ENCODE measurements at places on chromosomes 11 and 22.
A peak's percentile ranks its signal among the peaks of the same experiment; 100 is the strongest.

DNA sequence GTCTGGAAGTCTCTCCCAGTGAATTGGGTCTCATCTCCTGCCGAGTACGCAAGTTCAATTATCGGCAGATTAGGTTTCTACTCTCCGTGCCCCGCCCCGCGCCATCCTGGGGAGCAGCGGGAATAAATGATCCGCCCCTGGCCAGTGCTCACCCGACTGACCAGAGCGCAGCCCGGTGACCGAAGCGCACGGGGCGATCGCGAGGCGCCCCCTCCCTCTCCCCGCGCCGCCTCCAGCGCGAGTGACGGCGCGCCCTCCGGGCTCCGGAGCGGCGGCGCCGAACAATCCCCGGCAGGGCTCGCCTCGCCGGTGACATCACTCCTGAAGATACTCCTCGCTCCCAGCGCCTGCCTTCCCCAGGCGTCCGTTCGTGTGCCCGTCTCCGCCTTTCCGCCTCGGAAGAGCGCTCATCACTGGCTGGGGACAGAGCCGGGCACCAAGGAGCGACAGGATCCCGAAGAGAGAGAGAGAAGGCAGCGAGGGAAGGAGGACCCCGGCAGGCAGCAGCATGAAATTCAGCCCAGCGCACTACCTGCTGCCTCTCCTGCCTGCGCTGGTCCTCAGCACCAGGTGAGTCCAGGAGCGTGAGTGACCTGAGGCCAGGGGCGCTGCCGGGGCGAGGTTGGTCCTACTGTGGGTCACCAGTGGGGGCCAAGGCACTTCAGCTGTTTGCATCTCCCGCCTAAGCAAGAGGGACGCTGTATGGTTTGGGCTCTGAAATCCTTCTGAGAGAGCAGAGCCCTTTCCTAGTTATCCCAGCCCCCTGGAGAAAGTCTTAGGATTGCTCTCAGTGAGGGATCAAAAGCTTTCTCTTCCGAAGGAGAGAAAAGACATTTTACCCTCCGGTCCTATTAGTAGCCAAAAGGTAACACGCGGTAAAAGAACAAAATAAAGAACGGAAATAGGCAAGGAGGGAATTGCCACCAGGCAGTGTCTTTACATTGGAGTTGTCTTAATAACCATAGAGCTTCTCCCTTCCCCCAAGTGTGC is at the start of gene LUZP2:
Gene LUZP2, plus strand, starts transcription at position 318 of the 990 bp plus-strand sequence.
- DNase-seq = no peak

- DNase-seq = peak; percentile 96
Observed at GRCh38 chr11:112156956-112157766, 6.7 kb downstream of the IL18 start.

- no peak for DNase-seq
Observed at GRCh38 chr11:2558861-2559526, 114.2 kb downstream of the KCNQ1 start.

GRCh38 chr11:72609045-72609444 is 65.2 kb downstream of the PDE2A start:
- no peak for DNase-seq

GRCh38 chr22:36910461-36910860 is 3.0 kb upstream of the CSF2RB start:
- DNase-seq = no peak

DNA sequence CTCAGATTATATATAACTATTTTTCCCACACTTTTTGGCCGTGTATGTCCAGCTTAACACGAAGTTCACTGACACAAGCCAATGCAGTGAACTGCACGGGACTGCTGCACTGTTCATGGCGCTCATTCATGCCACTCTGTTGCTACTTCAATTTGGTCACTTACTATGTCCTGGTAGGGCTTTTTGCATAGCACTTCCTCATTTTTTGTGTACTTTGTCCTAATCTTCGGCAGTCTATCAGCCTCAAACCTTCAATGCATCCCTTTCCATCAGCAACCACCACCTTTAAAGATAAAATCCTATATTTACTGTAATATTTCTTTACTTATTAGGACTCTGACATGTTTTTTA is 18.7 kb upstream of the ARHGAP32 start:
- no peak for DNase-seq

GRCh38 chr11:16536513-16536912 is 180.2 kb upstream of the SOX6 start:
- DNase-seq = no peak

DNA sequence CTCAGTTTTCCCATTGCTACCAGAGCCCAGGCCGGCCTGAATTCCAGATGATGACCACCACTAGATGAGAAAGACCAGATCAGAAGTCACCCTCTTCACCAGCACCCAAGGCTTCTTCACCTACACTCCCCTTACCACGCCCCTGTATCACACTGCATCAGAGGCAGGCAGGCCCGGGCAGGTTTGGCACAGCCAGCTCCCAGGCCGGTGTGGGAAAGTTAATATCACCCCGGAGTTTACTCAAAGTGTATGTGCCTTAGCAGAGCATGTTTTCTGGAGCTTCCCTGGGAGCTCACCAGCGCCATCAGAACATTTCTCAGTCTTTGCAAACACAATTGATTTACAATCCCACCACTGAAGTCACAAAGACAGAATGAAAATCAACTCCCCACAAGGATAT is 47.5 kb upstream of the POU2AF1 start:
- DNase-seq = no peak

DNA sequence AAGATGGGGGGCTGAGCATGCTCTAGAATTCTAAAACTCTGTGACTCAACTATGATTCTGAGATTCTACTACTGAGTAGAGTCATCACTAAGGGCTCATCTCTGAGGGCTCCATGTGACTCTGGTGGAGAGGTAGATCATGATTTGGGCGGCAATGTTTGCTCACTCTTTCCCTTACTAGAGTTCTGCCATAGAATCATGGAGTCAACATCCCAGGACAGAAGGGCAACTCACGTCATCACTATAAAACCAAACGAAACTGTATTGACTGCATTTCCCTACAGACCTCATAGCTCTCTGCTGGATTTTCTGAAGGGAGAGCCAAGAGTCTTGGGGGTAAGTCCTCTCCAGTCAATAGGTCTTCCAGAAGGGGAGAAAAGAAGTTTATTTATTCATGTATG is at the start of gene MS4A14:
Gene MS4A14, plus strand, starts transcription at position 78 of the 400 bp plus-strand sequence. Its CDS starts 120 bp downstream, at position 198.
- DNase-seq = no peak

- DNase-seq = no peak
Observed at GRCh38 chr22:37749831-37750595, 53.2 kb downstream of the TRIOBP start.

DNA sequence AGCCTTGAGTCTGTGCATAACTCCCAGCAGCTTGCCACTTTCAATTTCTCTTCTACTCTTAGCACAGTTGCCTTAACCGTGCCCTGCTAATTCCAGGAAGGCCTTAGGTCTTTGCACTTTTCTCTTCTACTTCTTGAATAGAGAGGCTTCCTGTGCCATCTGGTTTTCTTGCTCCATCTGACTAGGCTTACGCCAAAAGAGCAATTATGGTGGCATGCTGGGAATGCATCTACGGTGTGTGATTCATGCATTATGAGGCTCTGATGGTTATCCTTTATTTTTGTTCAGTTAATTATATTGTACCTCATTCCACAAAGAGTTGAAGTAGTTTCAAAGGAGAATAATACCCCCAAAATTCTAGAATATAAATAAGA is 29.4 kb downstream of the SIK2 start:
- peak; percentile 53 for DNase-seq

DNA sequence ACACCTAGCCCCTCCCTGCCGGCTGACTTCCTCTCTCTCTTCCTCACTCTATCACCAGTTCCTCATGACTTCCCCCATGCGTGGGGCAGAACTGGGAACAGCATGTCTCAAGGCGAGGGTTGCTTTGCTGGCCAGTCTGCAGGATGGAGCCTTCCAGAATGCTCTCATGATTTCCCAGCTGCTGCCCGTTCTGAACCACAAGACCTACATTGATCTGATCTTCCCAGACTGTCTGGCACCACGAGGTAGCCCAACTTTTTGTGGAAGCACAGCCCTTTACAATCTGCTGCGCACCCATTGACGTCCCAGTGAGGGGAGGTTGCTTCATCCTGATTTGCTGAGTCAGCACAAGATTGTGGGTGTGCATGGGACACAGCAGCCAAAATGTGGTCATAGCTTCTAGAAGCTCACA is 8.6 kb downstream of the TCN2 start:
- DNase-seq = no peak

- DNase-seq = no peak
Observed at GRCh38 chr22:20354238-20354975, 34.5 kb upstream of the DGCR6L start.

- peak; percentile 41 for DNase-seq
Observed at GRCh38 chr11:34395916-34396550, 38.2 kb upstream of the ABTB2 start.

GRCh38 chr11:121293288-121293594 is 670 bp downstream of the SC5D start:
- DNase-seq = no peak

DNA sequence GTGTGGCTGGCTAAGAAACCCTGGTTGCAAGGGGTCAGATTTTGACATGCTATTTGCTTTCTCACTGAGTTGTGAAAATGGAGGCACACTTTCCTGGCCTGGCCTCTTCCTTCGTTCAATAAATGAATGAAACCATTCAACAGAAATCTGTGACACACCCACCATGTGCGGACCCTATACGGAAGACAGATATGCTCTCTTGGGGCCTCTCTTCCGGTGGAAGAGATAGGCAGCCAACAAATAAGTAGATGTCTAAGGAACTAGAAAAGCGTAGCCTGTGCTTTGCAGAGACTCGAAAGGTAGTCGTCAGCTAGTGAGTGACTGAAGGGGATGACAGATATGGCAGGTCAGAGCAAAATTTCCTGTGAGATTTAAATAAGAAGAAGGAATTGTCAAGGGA is 5.3 kb downstream of the KCNQ1OT1 start:
- no peak for DNase-seq

DNA sequence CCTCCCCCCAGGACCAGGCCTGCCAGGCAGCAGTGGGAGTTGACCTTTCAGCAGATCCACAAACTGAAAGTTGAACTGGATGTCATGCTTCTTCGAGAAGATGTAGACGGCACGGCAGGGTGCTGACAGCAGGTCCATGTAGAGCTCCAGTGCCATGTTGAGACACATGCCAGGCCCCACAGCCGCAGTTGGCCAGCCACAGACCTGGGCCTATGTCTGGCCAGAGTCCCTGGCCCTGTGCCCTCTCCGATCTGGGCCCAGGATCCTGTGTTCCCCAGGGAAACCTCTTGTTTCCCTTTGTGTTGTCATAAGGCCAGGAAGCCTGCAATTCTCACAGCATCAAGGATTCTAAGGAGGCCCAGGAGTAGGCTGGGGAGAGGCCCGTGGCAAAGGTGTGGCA is at the start of gene GSTT4:
Gene GSTT4, minus strand, starts transcription at position 253 of the 400 bp plus-strand sequence. Its CDS starts 97 bp downstream, at position 156.
- DNase-seq = no peak

- peak; percentile 68 for DNase-seq
Observed at GRCh38 chr11:110908401-110909105, 196.3 kb upstream of the ARHGAP20 start.

- DNase-seq = no peak
Observed at GRCh38 chr11:7351228-7351627, 99.5 kb downstream of the SYT9 start.

GRCh38 chr11:27886857-27887256 is 186.6 kb upstream of the BDNF start:
- no peak for DNase-seq
